HuH-7.5 (cell line): ENCODE measurements at places on chromosomes 7 and 10.

GRCh38 chr10:13904064-13904463 lies 317.3 kb downstream of the PRPF18 start:
- DNase-seq: no peak

- no peak for DNase-seq
Measured at GRCh38 chr7:100384628-100385294, 11.5 kb downstream of the PILRA start.

- peak; percentile 58 for DNase-seq
Measured at GRCh38 chr7:43639858-43640491, 57.1 kb downstream of the STK17A start.

DNA sequence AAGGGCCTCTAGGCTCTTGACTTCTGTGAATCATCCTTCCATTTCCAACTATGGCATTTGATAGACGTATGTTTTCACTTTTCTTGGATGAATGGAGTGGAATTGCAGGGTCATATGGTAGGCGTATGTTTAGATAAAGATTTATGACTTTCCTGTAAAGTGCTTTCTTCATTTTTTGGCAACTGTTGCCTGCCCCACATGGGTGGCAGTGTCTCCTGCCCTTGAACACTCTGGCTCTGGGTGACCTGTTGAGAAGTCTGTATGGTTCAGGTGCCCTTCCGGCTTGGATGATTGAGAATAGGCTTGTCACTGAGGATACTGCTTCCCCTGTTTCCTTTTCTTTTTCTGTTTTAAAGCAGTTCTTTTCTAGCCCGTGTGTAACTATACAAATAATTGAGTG lies 23.1 kb downstream of the RET start:
- no peak for DNase-seq

DNA sequence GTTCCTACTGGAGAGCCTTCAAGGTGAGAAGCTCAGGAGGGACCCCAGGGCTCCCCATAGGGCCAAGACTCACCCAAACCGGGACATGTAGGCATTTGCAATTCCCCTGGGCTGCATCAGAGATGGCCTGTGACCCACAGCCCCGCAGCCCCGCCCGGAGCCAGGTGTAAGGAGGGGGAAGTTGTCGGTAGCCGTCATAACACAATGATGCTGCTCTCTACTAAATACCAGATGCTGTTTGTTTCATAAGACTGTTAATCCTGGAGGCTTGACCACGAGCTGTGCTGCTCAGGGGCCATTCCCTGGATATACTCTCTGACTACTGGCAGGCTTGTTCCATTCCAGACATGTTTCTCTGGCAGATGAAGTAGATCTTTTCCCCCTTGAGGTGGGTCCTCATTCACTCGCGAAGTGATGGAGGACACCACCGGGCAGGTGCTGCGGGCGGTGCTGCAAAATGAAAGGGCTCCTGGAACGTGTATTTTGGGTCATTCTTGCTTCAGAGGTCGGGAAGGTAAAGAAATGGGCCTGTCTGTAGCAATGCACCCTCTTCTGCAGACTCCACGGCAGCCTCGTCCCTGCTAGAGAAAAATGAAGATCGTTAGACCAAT lies 61.1 kb downstream of the MKI67 start:
- DNase-seq: no peak

DNA sequence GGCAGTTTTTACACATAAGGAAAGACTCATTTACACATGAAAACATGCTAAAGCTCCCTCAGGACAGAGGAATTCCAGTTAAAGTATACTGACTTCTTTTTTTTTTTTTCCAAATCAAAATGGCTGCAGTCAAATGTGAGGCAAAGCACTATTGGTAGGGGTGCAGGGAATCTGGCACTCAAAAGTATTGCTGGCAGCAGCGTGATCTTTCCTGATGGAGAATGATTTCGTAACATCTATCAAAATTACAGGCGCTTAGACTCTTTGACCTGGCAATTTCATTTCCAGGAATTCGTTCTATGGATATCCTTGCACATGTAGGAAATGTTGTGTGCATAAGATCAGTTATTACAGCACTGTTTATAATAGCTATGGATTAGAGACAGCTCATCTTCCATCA lies 65.7 kb downstream of the VSTM4 start:
- DNase-seq: no peak

- no peak for DNase-seq
Measured at GRCh38 chr10:67492317-67493019, 203.5 kb downstream of the CTNNA3 start.

- DNase-seq: peak; percentile 38
Measured at GRCh38 chr7:29946428-29947186, 43.0 kb downstream of the SCRN1 start.
